Activated CD4-positive, alpha-beta T cell treated with anti-CD3 and anti-CD28 coated beads for 24 hours (primary cell): ENCODE measurements at places on chromosomes 4 and X.

- no peak for DNase-seq
These were observed 79.8 kb downstream of the MID1IP1 start for GRCh38 chrX:38881066-38881465.

GRCh38 chrX:103338663-103339062, 8.6 kb downstream of the TCEAL7 start:
- no peak for DNase-seq

- DNase-seq: no peak
These were observed 36.4 kb upstream of the CLCN4 start for GRCh38 chrX:10120331-10120730.

- no peak for DNase-seq
These were observed 346.4 kb downstream of the ZNF674 start for GRCh38 chrX:46198858-46199257.

GRCh38 chr4:151415978-151416377, 7.0 kb downstream of the FHIP1A start:
- no peak for DNase-seq

GRCh38 chr4:48138936-48139335, 4.9 kb upstream of the TXK start:
- no peak for DNase-seq

GRCh38 chr4:20493761-20494353, 206.4 kb upstream of the PACRGL start:
- DNase-seq: no peak
